SK-N-SH treated with all-trans-retinoic acid at 6 μM for 48 hours (cell line): ENCODE measurements at places on chromosomes 11 and 22.

DNA sequence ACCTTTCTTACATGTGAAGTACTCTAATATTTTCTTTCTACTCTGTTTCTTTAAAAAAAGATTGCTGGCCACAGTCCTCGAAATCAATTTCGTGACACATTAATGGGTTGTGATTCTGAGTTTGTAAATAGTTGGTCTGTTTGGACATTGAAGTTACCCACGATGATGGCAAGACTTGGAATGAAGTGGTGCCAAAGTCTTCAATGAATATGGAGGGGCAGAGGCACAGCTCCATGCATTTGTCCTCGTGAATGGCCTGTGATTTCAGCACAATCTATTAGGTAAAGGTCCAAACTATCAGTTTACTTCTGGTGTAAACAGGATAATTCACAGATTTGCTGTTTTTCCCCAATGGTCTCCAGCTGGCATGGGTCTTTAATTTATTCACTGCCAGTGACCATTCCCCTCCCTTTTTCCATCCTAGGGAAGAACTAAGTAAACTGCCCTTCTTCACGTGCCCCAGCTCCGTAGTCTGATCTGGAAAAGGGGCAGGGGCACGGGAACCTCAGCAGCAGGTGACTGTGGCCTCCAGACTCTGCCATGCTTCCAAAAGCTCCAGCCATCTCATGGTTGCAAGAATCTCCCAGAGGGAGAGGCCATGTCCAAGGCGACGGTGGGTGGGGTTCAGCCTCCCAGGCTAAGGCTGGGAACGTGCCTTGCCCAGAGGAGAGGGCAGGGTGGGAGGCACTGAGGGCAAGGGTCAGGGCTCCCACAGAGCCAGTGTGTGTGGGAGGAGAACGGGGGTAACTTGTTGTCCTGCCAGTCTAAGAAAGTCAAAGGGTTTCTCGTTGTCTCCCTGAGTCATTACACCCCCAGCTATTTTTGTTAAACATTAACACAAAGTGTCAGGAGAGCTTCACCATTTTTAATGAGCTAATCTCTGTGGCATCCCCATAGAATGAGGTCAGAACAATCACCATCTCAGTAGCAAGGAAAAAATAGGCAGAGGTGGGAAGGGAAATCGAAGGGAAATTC, 16.9 kb upstream of the PEX26 start:
- ATAC-seq, result peak; percentile 11; the same call in 1 of the 3 replicates

DNA sequence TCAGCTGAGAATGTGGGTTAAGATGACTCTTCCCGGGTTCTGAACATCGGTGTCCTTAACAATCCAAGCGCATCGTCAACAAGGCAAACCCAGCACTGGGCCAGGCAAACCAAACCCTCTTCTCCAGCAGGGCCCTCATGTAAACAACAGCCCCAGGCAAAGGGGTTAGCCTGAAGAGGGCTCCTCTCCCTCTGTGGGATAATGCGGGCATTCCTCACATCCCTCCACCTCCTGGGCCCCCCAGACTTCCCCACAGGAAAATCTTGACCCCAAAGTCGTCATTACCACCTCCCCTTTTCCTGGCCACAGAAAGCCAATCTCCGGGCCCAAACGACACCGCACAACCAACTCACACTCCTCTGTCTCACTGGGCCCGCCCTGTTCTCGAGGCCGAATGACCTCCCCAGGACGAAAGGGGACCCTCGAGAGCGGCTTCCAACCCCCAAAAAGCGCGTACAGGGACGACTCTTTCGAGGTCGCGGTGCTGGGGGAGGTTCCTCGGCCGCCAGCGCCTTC, 566 bp downstream of the DDB1 start:
- ATAC-seq, result peak; percentile 33

DNA sequence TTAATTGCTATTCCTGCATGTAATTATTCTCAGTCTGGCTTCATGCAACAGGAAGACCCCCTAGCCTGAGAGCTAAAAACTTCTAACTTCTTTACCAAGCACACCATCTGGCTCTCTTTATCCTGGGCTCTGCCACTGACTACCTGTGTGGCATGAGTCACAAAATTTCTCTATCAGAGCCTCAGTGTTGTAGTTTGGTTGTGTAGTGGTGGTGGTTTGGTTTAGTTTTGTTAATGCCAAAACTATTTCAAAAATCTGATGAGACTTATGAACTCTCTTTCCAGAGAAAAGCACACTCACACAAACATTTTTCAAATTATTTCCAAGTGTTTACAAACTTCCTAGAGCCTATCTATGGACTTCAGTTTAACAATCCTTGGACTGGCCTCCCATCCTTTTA, 7.5 kb upstream of the IL17RA start:
- peak; percentile 31; the same call in 1 of the 3 replicates for ATAC-seq

GRCh38 chr11:67418476-67419281, 3.2 kb downstream of the CARNS1 start:
- no peak for ATAC-seq

- ATAC-seq, result no peak
Observed at GRCh38 chr22:37599153-37599552, 9.5 kb upstream of the GGA1 start.

- no peak for ATAC-seq
Observed at GRCh38 chr11:14555818-14556217, 35.6 kb upstream of the PSMA1 start.

- peak; percentile 83 for ATAC-seq
Observed at GRCh38 chr11:96055706-96056387, 131.9 kb upstream of the MTMR2 start.

DNA sequence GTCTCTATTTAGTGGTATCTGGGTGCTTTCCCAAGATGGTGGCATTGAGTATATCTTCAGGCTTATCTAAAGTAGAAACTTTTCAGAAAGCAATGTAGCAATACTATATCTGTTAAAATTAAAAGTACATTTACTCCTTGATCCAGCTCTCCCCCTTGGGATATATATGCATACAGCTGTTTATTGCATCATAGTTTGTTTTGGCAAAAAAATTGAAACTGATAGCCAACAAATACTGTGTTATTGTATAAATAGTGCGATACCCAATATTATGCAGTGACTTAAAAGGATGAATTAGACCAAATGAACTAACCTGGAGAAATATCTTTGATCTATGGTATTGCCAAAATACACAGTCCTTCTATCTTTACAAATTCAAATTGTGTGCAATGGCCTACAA, 8.4 kb upstream of the OR10A3 start:
- no peak for ATAC-seq

- no peak for ATAC-seq
Observed at GRCh38 chr22:48886604-48887393, 940.9 kb downstream of the BRD1 start.

GRCh38 chr11:100929377-100929776, 200.2 kb downstream of the PGR start:
- ATAC-seq, result no peak

- no peak for ATAC-seq
Observed at GRCh38 chr11:115409116-115409670, 95.0 kb downstream of the CADM1 start.

DNA sequence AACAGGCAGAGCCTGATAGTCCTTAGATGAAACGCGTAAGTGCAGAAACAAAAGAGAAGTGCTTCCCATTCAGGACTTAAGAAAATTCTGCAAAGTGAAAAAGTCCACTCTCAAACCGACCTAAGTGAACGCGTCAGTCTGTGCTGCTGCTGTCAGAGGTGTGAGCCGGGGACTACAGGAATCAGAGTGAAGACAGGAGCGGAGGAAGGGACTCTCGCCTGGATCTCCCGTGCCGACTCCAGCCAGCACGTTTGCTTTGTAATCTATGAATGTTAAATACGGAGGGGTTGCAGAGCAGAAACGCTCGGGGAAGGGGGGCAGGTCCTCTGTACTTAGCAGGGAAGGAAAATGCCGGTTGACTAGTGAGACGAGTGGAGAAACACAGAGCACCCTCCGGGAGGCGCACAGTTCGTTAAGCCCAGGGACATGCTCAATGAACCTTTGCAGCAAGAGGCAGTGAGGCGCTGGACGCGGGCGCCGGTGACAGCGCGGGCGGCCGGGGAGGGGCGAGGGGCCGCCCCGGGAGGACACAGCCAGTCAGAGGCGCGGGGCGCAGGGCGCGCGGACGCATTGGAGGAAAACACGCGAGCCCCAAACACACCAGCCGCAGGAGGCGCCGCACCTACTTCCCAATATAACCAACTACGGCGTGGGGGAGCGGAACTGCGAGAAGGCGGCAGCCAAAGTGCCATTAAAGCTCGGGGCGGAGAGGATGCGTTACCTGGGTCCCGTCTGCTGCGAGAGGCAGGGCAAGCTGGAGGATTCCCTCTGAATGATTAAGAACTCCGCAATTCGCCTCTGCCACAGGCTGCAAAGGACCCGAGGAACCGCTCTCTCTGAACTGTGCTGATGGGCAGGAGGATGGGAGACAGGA, at the start of gene CNTN5:
Gene CNTN5 (plus strand): TSS at position 598 of the 874 bp plus-strand sequence.
- ATAC-seq, result peak; percentile 87

DNA sequence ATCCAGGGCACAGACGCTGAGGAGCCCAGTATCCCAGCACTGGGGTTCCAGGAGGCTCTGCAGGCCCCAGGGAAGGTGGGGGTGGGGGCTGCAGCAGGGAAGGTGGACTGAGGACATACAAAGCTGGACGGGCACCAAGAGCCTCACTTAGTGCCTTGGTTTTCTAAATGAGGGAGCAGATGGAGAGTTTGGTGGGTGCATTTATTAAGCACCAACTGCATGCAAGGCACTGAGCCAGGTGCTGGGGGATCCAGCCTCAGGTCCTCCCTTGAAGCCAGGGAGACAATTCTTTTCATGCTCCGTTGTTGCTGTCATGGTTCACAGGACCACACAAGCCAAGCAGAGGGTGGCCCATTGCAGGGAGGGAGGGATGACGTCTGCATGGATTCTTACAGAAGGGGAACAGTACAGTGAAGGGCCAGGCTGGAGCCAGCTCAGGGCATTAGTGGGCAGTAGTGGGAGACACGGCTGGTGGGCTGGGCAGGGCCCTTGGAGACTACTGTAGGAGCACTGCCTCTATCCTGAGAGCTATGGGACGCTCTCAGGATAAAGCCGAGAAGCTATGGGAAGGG, 65.0 kb downstream of the MACROD1 start:
- ATAC-seq, result no peak
